ENCODE measurements at places on chromosomes 6 and 20. TPM values are rescaled to one million over a fixed set of nuclear protein-coding genes. Genes with fewer than 3 reads are reported as not detected.
A peak's percentile ranks its signal among the peaks of the same experiment; 100 is the strongest.

- no peak for DNase-seq
These were observed 133.7 kb upstream of the SLC24A3 start for GRCh38 chr20:19078448-19079373.

DNA sequence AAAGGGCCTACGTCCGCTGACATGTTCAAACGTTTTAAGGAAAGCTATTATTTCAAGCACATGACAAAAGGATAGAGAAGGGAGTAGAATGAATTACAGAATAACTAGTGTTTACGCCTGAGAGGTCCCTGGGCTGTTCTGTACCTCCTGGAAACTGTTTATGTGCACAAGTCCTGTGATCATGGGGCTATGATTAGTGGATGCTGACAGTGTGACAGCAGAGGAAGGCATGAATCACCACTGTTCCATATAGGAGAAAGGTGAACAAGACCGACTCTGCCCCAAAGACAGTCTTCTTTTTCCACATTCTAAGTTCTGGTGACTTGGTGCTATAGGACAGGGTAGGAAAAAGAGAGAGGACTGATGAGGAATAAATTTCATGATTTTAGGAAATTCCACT is 249.2 kb upstream of the PRDM1 start:
- DNase-seq, result no peak

DNA sequence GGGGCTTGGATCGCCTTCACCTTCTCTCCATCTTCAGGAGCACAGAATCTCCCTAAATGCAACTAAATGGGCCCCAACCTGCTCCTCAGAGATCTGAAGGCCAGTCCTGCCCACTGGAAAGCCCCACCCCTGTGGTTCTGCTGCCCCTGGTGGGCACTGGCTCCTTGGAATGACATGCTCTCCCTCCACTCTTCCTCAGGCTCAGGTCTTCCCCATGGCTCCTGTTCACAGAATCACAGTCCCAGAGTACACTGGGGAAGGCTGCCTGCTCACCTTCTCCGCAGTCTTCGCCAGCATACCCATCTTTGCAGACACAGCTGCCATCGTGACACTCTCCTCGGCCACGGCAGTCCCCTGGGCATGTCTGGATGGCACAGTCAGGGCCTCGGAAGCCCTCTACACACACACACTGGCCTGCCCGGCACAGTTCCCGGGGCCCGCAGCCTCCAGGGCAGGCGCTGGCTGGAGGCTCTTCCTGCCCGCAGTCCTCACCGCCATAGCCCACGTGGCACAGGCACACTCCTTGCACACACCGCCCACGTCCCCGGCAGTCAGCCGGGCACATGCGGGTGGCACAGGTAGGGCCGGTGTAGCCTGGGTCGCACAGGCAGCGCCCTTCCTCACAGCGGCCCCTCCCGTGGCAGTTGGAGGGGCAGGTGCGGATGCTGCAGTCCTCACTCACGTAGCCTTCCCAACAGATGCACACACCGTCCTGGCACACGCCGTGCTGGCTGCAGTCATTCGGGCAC is 13.6 kb downstream of the TNXB start:
- no peak for DNase-seq

DNA sequence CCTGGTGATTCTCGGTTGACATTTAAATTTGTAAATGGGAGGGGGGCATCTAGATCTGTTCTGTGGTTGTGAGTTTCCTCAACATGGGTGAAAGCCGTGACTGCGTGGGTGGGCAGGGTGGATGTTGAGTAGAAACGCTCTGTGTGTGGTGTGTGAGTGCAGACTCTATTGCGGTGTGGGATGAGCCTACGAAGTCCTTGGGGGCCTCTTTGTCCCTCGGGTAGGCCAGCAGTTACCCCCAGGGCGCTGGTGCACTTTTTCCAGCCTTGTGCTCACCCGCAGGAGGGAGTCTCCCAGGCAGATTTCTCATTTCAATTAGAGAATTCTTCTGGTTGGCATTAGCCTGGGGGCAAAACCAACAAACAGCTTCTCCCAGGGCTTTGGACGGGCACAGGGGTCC is 10.6 kb downstream of the TOX2 start:
- DNase-seq, result no peak

DNA sequence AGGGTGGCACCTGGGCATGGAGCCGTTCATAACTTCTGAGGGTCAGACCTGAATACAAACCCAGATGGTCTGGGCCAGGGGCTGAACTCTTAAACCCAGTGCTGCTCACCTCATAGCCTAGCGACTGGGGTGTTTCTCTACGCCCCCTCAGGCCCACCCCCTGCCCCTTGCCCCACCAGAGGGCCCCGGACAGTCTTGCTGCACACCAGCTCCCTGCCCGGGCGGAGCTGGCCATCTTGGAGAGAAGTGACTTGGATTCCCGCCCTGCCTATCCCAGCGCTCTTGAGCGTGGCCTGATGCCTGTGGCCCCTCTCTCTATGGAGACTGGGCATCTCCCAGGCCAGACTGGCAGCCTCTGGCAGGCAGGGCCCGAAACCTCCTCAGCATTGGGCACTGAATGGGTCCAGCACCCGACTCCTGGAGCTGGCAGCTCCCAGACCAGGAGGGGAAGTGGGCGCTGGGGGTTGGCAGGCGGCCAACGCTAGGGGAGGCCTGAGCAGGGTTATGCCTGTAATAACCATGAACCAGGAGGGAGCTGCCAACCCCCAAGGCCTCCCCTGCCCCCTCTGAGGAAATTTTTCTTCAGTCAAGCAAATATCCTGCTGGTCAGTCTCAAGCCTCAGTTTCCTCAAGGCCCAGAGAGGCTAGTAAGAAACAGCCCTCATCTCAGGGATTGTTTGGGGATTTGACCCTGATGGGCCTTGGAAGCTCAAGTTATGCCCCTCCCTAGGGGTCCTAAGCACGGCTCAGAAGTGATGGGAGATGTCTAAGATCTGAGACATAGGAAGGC is 169.5 kb downstream of the VEGFA start:
- DNase-seq, result peak; percentile 77

- DNase-seq, result no peak
These were observed 101.6 kb upstream of the FRMD1 start for GRCh38 chr6:168180548-168181011.

GRCh38 chr6:35385457-35386202 is 43.3 kb downstream of the PPARD start:
- DNase-seq, result peak; percentile 37

GRCh38 chr20:36230019-36230418 is 6.3 kb upstream of the AAR2 start:
- DNase-seq, result no peak

- DNase-seq, result peak; percentile 50
These were observed 16.1 kb downstream of the COL9A3 start for GRCh38 chr20:62832951-62833391.

DNA sequence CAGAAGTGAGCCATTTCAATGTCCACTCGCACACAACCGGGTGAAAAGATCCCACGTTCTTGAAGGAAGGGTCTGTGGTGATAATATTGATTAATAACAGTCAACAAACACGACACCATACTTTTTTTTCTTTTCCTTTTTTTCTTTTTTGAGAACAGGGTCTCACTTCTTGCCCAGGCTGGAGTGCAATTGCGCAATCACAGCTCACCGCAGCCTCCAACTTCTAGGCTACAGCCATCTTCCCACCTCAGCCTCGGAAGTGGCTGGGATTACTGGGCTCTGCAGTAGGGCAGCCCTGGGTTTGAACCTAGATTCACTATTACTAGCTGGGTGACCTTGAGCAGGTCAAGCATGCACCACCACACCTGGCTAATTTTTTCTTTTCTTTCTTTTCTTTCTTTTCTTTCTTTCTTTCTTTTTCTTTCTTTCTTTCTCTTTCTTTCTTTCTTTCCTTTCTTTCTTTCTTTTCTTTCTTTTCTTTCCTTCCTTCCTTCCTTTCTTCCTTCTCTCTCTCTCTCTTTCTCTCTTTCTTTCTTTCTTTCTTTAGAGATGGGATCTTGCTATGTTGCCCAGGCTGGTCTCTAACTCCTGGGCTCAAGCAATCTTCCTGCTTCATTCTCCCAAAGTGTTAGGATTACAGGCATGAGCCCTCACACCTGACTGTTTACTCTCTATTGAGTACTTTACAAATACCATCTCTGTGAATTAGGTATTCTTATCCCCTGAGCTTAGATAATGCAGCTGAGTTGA is 123.9 kb downstream of the SNX5 start:
- DNase-seq, result no peak

DNA sequence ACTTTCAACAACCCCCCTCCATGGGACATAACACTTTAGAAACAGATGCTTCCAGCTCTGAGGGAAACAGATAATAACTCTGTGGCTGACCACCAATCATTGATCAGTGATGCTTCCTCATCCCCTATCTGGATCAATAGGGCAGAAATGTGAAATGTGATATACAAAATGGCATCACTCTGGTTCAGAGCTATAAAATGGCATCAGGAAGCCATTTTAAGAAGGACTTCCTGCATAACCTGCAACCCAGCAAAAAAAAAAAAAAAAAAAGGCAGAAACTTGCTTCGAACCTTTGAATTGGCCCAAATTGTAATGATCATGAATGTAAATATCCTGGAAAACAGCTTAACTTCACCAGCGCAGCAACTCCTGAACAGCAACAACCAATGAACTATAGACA is 48.0 kb upstream of the RNGTT start:
- DNase-seq, result no peak

DNA sequence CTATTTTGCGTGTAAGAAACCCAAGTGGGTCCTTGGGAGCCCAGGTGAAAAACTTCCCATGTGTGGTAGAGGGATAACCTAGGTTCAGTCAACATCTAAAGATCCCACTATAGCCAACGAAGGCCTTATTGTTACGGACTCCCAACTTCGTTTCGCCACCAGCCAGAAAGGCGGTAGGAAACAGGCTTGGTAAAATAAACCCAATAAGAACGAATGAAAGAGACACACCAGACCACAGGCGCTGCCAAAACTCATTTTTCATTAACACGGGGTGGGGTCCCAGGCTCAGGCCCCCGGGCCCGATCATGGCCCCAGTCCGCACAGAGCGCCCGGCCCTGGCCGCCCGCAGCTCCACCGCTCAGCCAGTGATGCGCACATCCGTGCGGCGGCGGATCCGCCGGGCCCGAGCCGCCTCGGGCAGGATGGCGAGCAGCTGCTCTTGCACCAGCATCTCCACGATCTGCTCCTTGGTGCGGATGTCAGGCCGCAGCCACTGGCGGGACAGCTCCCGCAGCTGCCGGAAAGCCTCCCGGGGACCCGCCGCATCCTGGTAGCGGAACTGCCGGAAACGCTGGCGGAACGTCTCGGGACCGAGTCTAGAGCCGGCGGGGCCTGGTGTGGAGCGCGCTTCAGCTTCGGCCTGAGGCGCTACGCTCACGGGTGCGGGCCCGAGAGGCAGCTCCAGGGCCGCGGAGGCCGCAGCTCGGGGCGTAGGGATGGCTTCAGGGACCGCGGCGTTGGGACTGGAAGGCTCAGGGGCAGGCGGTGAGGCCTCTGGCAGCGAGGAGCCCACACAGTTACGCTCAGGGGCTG is 709 bp downstream of the SCAND1 start:
- DNase-seq, result peak; percentile 79

- peak; percentile 59 for DNase-seq
These were observed 1407.6 kb downstream of the EPHA7 start for GRCh38 chr6:92011681-92012245.

DNA sequence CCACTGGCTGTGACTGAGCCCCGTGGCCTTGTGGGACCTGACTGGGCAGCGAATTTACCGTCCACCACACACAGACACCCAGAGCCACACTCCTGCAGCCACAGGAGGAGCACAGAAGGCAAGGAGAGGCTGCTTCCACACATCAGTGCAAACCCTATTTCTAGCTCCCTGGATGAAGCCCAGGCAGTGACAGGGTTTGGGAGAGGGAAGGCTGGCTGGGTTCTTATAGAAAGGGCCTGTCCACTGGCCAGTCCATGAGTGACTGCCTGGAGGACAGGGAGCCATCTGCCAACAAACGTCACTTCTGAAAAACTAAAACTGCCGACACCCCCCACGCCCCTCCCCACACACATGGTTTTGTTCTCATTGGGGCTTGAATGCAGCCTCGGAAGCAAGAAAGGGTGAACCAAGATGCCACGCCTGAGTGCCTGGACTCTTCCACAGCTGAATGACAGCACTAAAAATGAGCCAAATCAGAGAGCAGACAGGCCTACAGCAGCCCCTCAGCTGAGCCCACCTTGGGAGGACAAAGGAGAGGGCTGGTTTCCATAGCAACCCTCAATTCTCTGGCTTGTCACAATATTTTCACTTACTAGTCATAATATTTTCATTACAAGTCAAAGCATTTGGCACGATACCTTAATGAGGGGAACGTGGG is 38.4 kb downstream of the RRBP1 start:
- DNase-seq, result peak; percentile 72

- no peak for DNase-seq
These were observed 2.9 kb downstream of the BIRC7 start for GRCh38 chr20:63238514-63239125.

DNA sequence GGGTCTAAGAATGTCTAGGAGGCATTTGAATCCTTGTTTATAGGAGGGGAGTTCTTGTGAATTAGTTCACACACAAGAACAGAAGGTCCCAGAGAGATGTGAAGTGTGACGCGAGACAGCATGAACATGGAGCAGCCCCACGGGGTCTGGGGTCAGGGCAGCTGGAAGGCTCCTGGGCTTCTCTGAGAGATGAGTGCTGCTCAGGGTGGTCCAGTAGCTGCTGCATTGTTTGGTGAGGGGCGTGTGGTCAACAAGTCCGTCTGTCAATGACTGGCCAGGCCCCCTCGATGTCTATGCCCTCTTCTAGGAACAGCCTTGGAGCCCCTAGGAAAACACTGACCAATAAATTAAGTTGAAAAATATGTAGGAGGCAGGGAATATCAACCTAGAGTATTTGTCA is 40.2 kb upstream of the GABRR1 start:
- no peak for DNase-seq

DNA sequence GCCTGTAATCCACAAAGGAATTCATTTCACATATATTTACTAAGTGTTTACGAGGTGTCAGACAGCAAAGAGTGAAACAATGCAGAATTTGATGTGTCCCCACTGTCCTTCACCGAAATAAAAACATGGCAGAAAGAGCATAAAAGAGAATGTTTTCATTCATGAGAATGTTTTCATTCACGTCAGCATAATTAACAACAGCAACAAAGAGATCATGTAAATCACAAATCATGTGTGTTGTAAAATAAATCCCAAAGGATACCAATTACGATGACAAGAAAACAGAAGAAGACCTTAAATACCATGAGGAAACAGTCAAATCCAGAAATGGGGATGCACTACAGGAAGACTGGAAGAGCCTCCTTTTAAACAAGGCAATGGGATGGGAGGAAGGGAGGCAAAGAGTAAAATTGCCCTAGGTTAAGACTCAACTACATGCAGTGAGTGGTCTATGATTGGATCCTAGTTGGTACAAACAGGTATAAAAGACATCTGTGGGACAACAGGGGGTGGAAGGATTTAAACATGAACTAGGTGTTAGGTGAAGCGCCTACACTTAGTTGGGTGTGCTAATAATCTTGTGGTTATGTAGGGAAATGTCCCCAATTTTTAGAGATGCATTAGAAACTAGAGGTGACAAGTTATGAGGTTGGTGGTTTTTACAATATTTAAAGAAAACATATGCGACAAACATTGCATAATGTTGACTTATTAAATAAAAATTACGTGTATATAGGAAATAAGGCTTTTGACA is 1.5 kb downstream of the ZSCAN31 start:
- DNase-seq, result no peak

- no peak for DNase-seq
These were observed 65.2 kb downstream of the STX11 start for GRCh38 chr6:144215402-144215931.

Gene SYNGAP1
- 39.4 TPM for total RNA-seq

Gene MAPK13
- total RNA-seq, result 10.1 TPM

Gene ADISSP
- total RNA-seq, result 13.9 TPM

Gene EEF1A2
- total RNA-seq, result 0.88 TPM

Gene PSORS1C2
- not detected for total RNA-seq

Gene MAD2L1BP
- total RNA-seq, result 13.6 TPM

Gene SLC35D3
- not detected for total RNA-seq

Gene TRIM40
- total RNA-seq, result not detected

Gene SRC
- 72.4 TPM for total RNA-seq

Gene SLC9A8
- total RNA-seq, result 12.5 TPM

Measured in aorta (tissue), 5 donors.